ENCODE measurements at places on chromosomes 1 and 21.

- no peak for DNase-seq
Observed at GRCh38 chr21:44884097-44884496, 10.6 kb upstream of the PTTG1IP start.

GRCh38 chr1:145706086-145706664, 993 bp downstream of the PDZK1 start:
- DNase-seq, result no peak

DNA sequence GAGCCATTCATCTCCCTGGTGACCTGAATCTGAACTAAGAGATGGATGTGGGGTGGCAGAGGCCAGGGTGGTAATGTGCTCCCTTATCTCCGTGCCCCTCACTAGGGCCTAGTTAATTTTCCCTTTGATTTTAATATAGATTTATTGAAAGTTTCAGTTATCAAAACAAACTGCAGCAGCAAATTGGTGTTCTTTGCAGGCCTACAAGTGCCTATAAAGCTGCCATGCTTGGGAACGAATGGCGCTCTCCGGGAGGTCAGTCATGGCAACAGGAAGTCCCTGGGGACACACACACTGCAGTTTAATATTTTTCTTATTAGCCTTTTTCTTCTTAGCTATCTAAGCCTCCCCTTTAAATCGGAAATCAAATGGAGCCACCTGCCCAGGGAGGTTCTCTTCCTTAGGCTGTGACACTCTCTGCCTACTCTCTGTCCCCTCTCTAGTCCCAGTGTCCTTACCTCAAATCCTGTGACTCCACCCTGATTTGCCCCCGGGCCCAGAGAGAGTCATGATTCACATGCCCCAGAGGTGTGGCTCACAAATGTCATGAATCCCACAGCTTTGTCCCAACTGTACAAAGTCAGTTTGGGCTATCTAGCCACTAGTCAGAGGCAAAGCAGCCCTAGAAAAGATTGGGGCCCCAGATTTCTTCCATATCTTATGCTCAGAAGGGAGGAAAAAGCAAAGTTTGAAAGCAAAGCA, 4.3 kb upstream of the ERI3 start:
- DNase-seq, result no peak

DNA sequence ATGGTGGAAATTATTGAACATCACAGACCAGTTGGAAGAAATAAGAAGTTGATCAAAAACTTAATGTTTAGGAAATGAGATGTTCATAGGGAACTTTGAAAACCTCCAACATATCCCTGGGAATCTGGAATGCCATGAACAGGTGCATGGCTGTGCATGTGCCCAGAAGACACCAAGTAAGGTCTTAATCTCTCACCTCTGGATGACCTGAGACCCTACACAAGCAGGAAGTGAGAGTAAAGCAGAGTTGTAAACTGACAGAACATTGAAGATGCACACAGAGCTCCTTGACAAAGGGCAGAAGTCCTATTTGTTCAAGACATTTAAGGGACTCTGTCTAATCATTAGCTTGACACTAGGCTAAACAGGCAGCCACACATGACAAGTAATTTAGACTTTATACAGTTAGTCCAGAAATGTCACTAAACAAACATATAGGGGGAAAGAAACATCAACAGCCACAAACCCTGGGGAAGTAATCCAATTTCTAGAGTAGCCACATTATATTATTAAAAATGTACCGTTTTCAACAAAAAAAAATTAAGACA, 34.5 kb downstream of the KLHDC7A start:
- DNase-seq, result no peak

- peak; percentile 28 for DNase-seq
Observed at GRCh38 chr1:31617916-31618746, 642 bp downstream of the HCRTR1 start.
